ENCODE measurements at places on chromosomes 4 and X.

GRCh38 chrX:68684291-68684918 lies 36.9 kb downstream of the STARD8 start:
- DNase-seq = no peak

GRCh38 chr4:153026591-153027346 lies 90.6 kb downstream of the FHDC1 start:
- DNase-seq = no peak

GRCh38 chr4:182537031-182537795 lies 294.0 kb downstream of the TENM3 start:
- no peak for DNase-seq

DNA sequence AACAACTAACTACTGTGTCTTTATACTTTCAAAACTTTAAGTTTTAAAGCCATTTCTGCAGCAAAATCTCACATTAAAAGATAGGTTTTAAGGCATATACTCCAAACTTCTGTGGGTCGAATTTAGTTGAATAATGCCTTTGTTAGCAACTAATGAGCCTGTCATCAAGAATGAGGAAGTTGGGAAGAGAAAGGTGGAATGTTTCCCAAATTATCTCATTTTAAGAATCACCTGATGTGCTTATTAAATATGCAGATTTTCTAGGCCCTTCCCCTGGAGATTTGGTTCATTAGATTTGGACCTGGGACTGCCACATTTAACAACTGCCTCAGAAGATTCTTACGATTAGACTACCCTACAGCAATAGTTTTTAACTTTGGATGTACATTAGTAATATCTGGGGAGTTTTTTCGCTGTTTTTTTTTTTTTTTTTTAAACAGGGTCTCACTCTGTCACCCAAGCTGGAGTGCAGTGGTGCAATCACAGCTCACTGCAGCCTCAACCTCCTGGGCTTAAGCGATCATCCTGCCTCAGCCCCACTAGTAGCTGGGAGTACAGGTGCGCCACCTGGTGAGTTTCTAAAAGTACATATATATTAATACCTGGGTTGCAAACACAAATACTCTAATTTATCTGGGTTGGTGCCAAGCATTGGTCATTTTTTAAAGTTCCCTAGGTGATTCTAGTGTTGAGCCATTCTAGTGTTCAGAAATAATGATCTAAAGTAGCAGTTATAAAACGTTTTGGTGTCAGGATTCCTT lies 16.1 kb upstream of the TASL start:
- DNase-seq = no peak

GRCh38 chrX:154751203-154751668 lies 359 bp upstream of the GAB3 start:
- no peak for DNase-seq

DNA sequence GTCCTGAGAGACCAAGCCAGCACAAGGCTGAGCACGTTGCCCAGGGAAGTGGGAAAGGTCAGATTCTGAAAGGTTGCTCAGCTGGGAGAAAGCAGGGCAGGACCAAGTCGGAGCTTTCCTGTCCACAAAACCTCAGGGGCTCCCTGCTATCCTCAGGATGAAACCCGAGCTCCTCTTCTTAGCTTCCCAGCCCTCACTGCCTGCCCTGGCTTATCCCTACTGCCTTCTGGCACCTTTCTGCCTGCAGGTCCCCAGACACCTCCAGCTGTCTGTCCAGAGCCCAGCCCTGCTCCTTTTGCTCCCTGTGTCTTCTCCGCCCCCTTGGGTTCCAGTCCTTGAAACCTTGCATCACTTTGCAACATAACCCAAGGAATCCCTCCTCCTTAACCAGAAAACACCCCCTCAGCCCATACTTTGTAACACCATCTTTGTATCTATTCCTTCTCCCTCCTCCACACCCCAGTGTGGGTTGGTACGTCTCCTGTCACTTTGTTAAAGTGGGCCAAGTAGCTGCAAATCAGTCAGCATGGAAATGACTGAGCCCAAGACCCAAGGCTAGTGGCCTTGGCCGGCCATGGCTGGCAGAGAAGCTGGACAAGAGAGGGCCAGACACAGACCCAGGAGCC lies 20.0 kb upstream of the PRRG3 start:
- DNase-seq = no peak

GRCh38 chr4:21827575-21827974 lies 121.0 kb downstream of the KCNIP4 start:
- DNase-seq = no peak

DNA sequence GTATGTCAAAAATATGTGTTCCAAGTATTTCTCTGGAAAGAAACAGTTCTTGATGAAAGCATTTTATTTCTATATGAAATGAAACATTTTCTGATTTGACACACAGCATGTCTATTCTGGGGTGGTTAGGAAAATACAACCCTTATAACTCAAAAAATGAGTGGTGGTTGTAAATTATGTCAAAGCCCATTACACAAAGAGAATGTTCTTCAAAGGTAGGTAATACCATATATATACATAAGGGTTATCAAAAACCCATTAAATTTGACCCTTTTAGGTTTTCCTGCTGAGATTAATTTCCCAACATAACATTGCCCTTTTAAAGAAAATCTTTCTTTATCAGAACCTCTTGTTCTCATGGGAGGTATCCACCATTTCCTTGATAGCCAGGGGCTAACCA lies 420.5 kb upstream of the TECRL start:
- DNase-seq = no peak

- DNase-seq = no peak
Observed at GRCh38 chrX:64571011-64571410, 175.8 kb upstream of the MTMR8 start.

DNA sequence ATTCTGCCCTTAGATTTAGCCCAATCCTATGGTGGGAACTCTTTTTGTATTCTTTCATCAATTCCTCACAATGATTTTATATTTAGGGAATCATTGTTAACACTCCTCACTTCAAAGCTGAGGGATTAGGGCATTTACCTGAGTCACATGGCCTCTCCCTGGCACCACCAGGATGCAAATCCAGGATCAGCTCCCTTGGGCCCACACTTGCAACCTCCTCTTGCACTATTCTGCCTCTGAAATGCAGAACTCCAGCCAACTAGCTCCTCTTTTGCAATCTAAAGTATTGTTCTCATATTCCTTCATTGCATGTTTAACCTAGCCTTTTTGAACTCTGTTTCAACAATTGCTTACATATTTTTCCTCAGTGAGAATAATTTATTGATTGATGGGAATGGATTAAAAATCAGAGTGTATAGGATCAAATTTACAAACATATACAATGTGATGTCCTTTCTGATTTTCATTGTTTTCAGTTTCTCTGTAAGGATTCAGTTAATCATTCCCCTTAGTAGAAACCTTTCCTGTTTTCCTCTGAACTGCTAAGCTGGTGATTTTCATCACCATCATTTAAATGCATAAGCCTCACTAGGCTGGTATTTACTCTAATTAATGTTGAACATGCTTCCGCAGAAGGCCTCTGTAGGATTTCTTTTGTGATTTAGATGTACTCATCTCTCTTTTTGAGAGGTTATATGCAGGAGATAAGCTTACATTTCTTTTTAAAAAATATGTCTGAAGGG lies 3.3 kb upstream of the RELL1 start:
- no peak for DNase-seq

DNA sequence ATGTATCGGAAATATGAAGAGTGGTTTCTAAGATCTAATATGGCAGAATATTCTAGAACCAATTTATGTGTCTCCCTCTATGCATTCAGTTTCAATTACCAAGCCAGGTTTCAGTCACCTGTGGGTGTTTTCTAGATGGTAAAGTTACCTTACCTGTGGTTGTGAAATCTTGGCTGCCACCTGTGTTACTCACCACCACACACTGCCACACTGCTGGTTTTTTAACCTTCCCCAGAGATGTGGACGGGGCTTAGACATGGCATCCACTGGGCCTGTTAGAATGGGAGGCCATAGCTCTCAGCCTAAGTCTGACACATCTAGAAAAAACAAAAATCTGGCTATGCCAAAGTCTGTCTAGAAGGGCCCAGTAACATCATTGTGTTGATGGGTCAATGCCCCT lies 896.5 kb upstream of the PABPC4L start:
- no peak for DNase-seq

DNA sequence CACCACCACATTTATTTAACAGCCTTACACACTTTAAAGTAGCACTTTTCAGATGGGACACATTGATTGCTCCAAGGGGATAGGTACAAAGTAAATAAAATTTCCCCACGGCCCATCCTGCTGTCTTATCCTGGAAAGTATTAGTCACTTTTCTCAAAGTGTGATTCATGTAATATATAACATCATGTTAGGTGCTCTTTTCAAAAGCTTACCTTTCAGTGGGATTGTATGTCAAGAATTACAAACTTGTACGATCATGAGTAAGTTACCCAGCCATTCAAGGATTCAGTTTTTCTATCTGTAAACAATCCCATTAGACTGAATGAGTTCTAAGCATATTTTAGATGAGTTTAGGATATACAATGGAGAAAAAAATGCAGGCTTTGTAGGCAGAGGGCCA lies 876.6 kb upstream of the GRID2 start:
- no peak for DNase-seq

DNA sequence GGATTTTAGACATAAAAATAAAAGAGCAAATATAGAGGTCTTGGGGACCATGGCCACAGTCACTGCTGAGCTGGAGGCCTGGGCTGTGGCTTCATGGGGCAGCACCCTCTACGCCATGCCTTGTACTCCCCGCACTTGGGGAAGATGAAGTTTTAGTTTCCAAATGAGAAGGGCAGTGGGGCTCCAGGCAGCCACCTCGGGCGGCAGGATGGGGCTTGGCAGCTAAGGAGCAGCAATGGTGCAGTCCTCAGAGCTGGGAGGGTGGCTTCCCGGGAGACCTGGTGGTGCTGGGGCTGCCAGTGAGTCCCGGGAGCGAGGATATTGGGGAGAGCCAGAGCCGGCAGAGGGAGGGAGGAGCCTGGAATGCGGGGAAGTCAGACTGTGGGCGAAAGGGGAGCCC lies 2.4 kb downstream of the CXCR3 start:
- no peak for DNase-seq

- no peak for DNase-seq
Observed at GRCh38 chrX:132226169-132226568, 6.9 kb upstream of the RAP2C start.

DNA sequence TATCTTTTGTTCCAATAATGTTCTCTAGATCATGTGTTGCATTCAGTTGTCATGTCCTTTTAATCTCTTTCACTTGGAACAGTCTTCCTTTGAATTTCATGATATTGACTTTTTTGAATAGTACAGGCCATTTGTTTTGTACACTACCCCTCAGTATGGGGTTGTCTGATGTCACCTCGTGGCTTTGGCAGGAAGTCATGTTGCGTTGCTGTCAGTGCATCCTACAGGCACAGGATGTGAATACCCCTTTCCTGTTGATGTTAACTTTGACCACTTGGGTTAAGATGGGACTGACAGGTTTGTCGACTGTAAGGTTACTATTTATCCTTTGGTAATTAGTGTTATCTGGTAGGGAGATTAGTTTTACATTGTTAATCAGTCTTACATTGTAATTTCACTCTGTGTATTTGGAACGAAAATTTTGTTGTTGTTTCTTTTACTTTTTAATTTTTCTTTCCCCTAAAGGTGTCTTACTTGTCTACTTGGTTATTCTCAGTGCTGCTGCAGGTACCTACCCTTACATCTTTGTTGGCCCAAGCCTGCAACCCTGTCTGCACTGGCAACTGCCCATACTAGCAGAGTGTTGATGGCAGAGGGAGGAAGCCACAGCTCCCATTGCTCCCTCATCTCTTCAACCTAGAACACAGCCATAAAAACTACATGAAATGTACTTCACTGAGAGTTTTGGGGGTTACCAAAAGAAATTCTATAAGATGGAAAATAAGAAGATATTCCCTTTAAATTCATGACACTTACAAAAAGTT lies 14.7 kb upstream of the ATP8A1 start:
- DNase-seq = no peak

DNA sequence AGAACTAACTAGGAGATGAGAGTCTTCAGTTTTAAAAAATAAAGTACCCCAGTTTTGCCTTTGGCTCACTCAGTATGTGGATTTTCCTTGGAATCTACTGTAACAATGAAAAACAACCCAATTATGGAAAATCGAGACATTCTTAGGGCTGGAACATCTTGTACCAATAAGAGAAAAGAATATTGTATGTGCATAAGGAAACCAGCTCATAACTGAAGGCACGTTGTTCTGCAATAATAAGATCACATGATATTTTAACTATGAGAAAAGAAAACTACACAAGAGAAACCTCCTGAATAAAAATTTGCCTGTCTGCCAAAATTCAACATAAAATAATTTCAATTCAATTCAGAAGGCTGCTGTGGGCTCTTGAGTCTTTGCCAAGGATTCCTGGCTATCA lies 261.8 kb upstream of the EDNRA start:
- DNase-seq = no peak

- DNase-seq = no peak
Observed at GRCh38 chr4:138010639-138011038, 231.5 kb downstream of the SLC7A11 start.

- no peak for DNase-seq
Observed at GRCh38 chr4:187309456-187309855, 585.8 kb upstream of the FAT1 start.

Measured in NCI-H345 (cell line).